Type B pancreatic cell (in vitro differentiated cells): ENCODE measurements at places on chromosomes 3 and 15.

DNA sequence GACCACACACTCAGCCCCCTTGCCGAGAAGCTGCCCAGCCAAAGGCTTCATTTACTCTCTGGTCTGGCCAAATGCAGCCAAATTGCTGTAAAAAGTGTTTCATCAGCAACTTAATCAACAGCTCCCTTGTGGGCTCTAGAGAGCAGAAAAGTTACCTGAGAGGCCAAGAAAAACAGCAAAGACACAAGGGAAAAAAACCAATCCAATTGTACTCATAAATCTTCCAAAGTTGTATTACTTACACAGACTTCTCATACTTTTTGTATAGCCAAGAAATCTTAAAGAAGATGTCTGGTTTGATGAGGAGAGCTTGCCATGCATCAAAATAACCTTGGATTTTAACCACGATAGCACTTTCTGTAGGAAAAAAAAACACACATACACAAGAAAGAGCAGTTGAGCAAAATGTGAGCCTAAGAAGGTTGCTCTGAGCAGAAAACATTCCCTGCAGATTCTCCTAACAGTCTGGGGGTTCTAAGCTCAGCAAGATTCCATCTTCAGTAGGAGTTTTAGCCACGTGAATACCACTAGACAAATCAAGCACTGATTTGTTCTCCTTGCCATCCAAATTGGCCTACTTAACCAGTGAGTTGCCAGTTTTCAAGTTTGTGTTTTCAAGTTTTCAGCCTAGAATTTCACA is 120.0 kb downstream of the CYP19A1 start:
- H3K27ac ChIP-seq, result no peak overlapping the region
- no peaks in the 10 kb centered on the region for H3K36me3 ChIP-seq
- no peak overlapping the region for H3K4me3 ChIP-seq
- H3K27me3 ChIP-seq, result peaks cover 10% of the 10 kb centered on the region

DNA sequence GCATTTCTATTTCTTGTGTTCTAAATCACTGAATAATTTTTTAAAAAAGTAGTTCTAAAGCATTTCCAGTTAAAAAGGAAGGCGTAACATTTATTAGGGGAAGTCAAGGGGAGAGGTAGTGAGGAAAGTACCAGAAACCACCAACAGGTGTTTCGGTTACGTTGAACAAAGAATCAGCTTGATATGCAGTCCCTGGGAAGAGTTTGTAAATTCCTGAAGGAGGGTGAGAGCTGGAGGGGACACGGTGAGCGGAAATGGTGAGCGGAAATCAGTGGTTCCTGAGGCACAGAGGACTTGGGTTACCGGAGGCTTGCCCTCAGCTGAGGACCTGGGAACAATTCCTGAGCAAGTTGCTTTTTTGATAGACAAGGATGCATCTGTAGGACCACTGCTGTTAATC is 17.8 kb downstream of the MAP2K1 start:
- no peaks in the 10 kb centered on the region for H3K27me3 ChIP-seq
- H3K27ac ChIP-seq, result no peak overlapping the region
- DNase-seq, result no peak
- no peak overlapping the region for H3K4me3 ChIP-seq

GRCh38 chr3:45103753-45104714 is 42.1 kb downstream of the CDCP1 start:
- peaks cover 9% of the 10 kb centered on the region for H3K36me3 ChIP-seq
- H3K4me3 ChIP-seq, result no peak overlapping the region
- no peaks in the 10 kb centered on the region for H3K27me3 ChIP-seq
- H3K27ac ChIP-seq, result peak overlapping the region; percentile 35
- DNase-seq, result no peak
- no peaks in the 10 kb centered on the region for H3K4me1 ChIP-seq

DNA sequence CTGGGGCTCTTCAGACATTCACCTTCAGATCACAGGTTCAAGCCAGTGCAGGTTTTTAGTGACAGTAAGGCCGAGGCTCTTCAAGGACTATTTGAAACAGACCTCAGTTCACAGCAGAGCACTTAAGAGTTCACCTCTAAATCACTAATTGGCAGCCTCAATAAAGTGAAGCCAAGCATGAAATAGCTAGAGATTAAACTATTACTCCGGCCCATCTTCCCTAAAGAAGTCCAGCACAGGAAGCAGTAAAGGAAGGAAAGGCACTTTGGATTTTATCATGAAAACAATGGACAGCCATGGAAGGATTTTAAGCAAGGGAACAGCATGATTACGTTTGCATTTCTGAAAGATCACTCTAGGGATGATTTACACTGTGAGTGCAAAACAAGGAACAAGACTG is 27.6 kb upstream of the ARL6 start:
- peaks cover 15% of the 10 kb centered on the region for H3K27me3 ChIP-seq
- H3K27ac ChIP-seq, result no peak overlapping the region
- no peak for DNase-seq

- no peaks in the 10 kb centered on the region for H3K36me3 ChIP-seq
- H3K27ac ChIP-seq, result peak overlapping the region; percentile 33
- peaks cover 47% of the 10 kb centered on the region for H3K27me3 ChIP-seq
- H3K4me1 ChIP-seq, result peaks cover 20% of the 10 kb centered on the region
These were observed 107.1 kb upstream of the ICE2 start for GRCh38 chr15:60585743-60586708.

DNA sequence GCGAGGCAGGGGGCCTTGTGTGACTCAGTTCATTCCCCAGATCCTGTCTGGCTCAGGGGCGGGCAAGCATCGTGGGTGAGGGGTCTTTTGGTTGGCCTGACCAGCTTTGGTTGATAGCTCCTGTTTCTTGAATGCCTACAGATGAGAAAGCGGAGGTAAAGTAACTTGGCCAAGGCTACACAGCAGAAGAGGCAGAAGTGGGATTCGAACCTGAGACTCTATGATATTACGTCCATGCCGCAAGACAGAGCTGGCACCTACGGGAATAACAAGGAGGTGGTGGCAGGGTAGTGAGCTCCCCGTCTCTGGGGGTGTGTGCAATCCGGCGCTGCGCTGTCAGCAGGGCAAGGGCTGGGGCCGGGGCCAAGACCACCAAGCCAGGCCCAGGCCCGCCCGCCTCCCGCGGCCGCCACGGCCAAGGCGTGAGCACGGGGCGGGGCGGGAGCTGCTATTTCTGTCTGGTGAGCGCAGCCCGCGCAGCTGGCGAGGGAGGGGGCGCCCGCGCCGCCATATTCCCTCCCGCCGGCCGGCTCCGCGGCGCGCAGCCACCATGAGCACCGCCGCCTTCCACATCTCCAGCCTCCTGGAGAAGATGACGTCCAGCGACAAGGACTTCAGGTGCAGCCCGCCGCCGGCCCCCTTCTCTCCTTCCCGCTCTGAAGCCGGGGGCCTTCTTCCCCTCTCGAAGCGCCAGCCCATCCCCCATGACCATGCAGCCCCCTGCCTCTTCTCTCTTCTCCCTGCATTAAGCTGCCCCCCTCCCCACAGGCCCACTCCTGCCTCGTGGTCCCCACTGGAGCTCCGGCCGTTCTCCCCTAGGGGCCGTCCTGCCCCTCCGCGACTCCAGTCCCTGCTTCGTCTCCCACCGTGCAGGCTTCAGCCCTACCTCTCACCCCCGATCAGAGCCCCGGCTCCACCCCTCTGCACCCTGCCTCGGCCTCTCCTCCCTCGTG is at the start of gene CAND2:
Gene CAND2, plus strand, starts transcription at position 510 of the 953 bp plus-strand sequence. Its CDS starts 41 bp downstream, at position 551.
- H3K27me3 ChIP-seq, result no peaks in the 10 kb centered on the region
- DNase-seq, result no peak
- peaks cover 11% of the 10 kb centered on the region for H3K4me1 ChIP-seq
- H3K27ac ChIP-seq, result peak within 1 kb of the TSS; percentile 48

DNA sequence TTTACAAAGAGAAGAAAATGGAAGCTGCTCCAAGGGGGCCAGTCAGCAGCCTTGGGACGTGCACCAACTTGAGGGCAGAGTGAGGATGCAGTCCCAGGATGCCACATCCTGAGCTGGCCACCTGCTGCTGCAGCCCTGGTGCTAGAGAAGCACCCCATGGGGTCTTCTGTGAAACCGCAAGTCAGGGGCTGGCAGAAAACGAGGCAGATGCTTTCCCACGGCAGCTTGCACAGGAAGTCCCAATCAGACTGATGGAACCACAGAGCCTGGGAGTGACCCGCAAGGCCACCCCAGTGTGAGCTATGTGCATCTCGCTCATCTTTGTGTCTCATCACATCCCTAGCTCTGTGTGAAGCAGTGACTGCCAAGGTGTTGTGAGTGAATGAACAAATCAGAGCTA is 76.5 kb downstream of the NUP210 start:
- H3K27me3 ChIP-seq, result no peaks in the 10 kb centered on the region
- no peak for DNase-seq
- H3K36me3 ChIP-seq, result peaks cover 8% of the 10 kb centered on the region
- peaks cover 23% of the 10 kb centered on the region for H3K4me1 ChIP-seq
- H3K27ac ChIP-seq, result no peak overlapping the region

- H3K36me3 ChIP-seq, result no peaks in the 10 kb centered on the region
- no peak overlapping the region for H3K4me3 ChIP-seq
- H3K27me3 ChIP-seq, result no peaks in the 10 kb centered on the region
- no peak for DNase-seq
- peak overlapping the region; percentile 25 for H3K27ac ChIP-seq
These were observed 288.9 kb downstream of the EFHB start for GRCh38 chr3:19645093-19645492.

DNA sequence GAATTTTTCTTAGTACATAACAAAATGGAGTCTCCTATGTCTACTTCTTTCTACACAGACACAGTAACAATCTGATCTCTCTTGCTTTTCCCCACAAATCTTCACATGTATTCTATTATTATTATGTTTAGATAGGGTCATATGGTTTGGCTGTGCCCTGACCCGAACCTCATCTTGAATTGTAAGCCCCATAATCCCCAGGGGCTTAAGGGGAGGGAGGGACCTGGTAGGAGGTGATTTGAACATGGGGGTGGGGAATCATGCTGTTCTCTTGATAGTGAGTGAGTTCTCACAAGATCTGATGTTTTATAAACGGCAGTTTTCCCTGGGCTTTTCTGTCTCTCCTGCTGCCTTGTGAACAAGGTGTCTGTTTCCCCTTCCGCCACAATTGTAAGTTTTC is 86.7 kb upstream of the SELENOK start:
- no peak overlapping the region for H3K27ac ChIP-seq
- no peak for DNase-seq
- peaks cover 13% of the 10 kb centered on the region for H3K4me1 ChIP-seq
- no peak overlapping the region for H3K4me3 ChIP-seq
- H3K36me3 ChIP-seq, result no peaks in the 10 kb centered on the region
- H3K27me3 ChIP-seq, result peaks cover 16% of the 10 kb centered on the region

- H3K36me3 ChIP-seq, result no peaks in the 10 kb centered on the region
- H3K27me3 ChIP-seq, result no peaks in the 10 kb centered on the region
- no peak overlapping the region for H3K27ac ChIP-seq
- no peaks in the 10 kb centered on the region for H3K4me1 ChIP-seq
- no peak overlapping the region for H3K4me3 ChIP-seq
These were observed 74.3 kb downstream of the B3GNT5 start for GRCh38 chr3:183327343-183327742.

- peaks cover 3% of the 10 kb centered on the region for H3K27me3 ChIP-seq
- peaks cover 5% of the 10 kb centered on the region for H3K36me3 ChIP-seq
- H3K27ac ChIP-seq, result peak overlapping the region; percentile 95
- no peak for DNase-seq
These were observed 133.8 kb upstream of the RARB start for GRCh38 chr3:25294169-25294805.

DNA sequence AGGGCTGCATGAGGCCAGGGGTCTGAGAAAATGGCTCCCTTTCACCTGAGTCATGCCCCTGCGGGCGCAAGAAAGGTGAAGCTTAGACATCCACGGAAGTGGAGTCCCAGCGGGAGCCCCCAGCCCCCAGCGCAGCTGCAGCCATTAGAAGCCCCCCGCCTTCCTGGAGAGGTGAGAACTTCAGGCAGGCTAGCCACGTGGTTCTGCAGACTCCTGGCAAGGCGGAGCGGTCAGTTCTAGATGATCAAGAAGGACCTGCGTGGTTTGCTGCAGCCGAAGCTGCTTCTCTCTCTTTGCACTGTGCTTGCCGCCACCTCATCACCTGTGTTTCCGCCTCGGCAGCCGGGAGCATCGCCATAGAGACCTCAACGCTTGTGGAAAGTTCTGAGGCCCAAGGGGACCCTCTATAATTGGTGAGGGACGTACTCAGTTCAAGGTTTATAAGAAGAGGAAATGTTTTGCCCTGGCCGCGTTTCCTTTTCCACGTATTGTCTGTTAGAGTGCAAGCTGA is 15.8 kb upstream of the KCNMB3 start:
- no peak for DNase-seq
- no peaks in the 10 kb centered on the region for H3K36me3 ChIP-seq
- no peak overlapping the region for H3K27ac ChIP-seq
- no peak overlapping the region for H3K4me3 ChIP-seq

GRCh38 chr3:65490114-65490513 is 548.6 kb downstream of the MAGI1 start:
- H3K27me3 ChIP-seq, result no peaks in the 10 kb centered on the region
- H3K36me3 ChIP-seq, result peaks cover 16% of the 10 kb centered on the region
- peaks cover 38% of the 10 kb centered on the region for H3K4me1 ChIP-seq
- no peak overlapping the region for H3K27ac ChIP-seq
- H3K4me3 ChIP-seq, result no peak overlapping the region
- no peak for DNase-seq

- H3K27ac ChIP-seq, result no peak overlapping the region
- no peaks in the 10 kb centered on the region for H3K4me1 ChIP-seq
- peaks cover 12% of the 10 kb centered on the region for H3K27me3 ChIP-seq
- no peaks in the 10 kb centered on the region for H3K36me3 ChIP-seq
- H3K4me3 ChIP-seq, result no peak overlapping the region
These were observed 31.8 kb upstream of the DCLK3 start for GRCh38 chr3:36796161-36796560.

DNA sequence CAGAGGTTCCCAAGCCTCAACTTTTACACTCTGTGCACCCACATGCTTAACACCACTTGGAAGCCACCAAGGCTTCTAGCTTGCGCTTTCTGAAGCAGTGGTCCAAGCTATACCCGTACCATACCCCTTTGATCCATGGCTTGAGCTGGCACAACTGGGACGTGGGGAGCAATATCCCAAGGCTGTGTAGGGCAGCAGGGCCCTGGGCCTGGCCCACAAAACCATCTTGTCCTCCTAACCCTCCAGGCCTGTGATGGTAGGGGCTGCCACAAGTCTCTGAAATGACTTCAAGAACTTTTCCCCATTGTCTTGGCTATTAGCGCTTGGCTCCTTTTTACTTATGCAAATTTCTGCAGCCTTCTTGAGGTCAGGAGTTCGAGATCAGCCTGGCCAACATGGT is 16.0 kb upstream of the PSMA4 start:
- H3K27ac ChIP-seq, result no peak overlapping the region
- H3K4me3 ChIP-seq, result no peak overlapping the region
- H3K36me3 ChIP-seq, result no peaks in the 10 kb centered on the region

DNA sequence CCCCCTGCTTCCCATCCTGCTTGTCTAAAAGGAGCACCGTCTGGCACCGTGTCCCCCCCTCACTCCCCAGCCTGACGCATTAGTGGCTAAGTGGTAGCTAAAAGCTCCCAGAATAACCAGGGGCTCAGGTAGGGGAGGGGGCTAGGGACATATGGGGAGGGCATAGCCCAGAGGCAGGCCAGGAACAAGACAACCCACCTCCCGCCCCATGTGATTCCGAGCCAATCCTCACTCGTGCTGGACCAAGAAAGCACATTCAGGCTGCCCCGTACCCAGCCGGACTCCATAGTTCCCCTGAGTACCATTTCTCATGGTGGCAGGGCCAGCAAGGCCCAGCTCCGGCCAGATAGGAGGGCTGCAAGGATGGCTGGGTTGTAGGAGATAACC is 11.5 kb downstream of the SEMA7A start:
- H3K36me3 ChIP-seq, result no peaks in the 10 kb centered on the region
- H3K27me3 ChIP-seq, result no peaks in the 10 kb centered on the region
- no peak overlapping the region for H3K27ac ChIP-seq
- no peak overlapping the region for H3K4me3 ChIP-seq
- H3K4me1 ChIP-seq, result peaks cover 34% of the 10 kb centered on the region
- DNase-seq, result no peak

- peaks cover 18% of the 10 kb centered on the region for H3K36me3 ChIP-seq
- H3K4me3 ChIP-seq, result no peak overlapping the region
- no peak for DNase-seq
- peaks cover 33% of the 10 kb centered on the region for H3K4me1 ChIP-seq
These were observed 41.5 kb downstream of the DLG1 start for GRCh38 chr3:197256836-197257444.
